ENCODE measurements at places on chromosomes 5 and 9.

- peak; percentile 82 for DNase-seq
Observed at GRCh38 chr5:140312067-140312790, 9.3 kb upstream of the PFDN1 start.

GRCh38 chr5:2223303-2223702 lies 340.6 kb upstream of the IRX4 start:
- DNase-seq, result no peak

DNA sequence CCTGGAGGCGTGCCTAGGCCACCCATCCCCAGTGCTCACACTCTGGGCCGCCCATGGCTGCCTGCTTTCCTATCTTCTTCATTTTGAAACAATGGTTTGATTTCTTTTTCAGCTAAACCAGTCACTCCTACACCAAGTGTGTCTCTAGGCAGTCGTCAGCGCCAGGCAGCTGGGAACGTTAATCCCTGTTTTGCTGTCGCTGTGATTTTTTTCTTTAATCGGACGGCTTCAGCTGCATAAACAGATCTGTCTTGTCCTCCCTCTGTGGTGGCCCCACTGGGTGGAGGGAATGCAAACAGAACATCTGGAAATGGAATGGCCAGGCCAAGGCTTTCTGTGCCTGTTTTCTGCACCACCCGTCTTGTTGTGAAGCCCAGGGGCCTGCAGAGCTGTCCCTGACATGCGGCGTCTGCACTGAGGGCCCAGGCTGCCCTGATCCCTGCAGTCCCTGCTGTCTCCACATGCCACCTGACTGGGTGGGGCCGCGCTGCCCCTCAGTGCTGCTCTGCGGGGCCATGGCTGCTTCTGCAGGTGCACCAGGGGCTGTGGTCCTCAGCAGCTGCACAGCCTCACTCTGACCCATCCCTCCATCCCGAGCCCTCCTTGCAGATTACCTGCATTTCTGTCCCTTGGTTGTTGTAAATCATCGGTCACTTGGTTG lies 51.5 kb downstream of the WNK2 start:
- DNase-seq, result no peak

DNA sequence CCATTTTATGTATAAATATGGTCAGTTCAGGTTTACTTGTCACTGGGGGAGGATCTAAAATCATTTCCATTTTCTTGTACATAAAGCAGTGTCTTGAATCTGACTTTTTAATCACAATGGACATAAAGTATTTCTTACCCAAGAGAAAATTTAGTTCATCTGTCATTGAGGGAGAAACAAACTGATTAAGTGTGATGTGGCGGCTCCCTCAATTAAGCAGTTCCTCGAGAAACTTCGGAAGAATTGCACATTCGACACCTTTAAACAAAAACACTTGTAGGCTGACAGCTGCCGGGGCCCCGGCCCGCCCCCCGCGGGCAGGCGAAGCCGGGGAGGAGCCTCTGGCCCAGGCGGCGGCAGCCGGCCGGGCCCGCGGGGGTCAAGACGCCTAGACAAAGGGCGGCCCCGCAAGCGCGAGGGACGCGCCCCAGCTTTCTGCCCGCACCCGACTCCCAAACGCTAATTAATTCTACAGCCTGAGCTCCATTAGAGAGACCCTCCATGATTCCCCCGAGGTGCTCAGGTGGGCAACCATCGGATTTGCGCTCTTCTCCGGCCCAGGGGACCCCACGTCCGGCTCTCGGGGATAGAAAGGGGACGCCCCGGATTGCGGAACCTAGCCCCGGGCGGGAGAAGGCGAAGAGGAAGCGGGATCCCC lies 750 bp downstream of the TRIM36 start:
- no peak for DNase-seq

GRCh38 chr9:81116340-81117137 lies 572.8 kb downstream of the TLE1 start:
- DNase-seq, result no peak

DNA sequence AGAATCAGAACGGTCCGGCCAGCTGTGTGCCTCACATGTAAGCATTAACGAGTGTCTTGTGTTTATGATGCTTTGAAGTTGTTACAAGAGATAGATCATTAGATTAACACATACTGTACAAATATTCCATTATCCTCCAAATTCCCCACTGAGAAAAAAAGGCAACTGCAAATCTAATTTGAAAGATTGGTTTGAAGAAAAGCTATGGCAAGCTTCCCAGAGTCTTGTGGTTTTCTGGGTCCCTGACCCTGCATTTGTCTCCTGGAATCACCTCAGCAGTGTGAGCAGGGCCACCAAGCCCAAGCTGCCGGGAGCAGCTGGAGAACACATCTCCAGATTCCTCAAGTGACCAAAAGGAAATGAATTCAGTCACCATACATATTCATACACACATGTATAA lies 36.9 kb upstream of the ADAMTS16 start:
- no peak for DNase-seq

DNA sequence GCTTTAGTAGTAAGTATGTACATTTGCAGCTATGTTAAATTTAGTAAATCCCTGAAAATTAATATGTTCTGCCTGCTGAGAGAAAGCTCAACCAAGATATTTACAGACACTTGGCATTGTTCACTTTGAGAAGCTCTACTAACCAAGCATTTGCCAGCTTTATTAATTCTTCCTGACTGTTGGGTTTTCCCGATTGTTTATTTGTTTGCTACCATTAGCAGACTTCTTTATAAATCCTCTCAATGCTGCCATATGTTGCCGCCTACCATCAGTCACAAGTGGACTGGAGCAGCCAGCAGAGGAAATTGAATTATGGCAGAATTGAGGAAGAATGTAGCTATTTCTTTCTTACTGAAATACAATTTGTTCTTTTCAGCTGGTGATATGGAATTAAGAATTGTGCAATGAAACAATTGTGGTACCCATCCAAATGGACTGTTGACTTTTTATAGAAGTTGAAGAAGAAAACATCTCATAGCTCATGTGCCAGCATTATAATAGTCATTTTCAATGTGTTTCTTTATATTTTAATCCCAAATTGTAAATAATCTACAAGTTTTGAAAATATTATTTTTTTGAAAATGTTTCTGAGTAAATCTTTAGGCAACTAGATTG lies 588.7 kb upstream of the CDH6 start:
- DNase-seq, result no peak

- no peak for DNase-seq
Observed at GRCh38 chr5:179487145-179487544, 63.2 kb upstream of the RUFY1 start.

- DNase-seq, result no peak
Observed at GRCh38 chr9:10921671-10922070, 308.9 kb upstream of the PTPRD start.

DNA sequence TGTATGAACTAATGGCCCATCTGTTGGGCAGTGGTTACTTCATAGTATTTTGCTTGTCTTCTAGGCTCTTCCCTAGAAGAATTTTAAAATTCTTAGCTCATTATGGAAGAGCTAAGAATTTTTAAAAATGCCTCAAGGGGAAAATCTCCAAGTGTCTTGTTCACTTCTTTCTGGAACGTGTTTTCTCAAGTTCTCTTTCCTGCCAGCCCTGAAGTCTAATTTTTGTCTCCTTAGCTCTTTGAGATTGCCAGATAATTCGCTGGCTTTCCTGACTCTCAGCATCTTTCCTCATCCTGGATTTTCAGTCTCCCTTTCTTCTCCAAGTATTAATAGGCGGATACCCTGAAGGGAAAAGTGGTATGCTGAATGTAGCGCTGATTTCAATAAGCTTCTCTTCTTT lies 395.4 kb downstream of the ARRDC3 start:
- no peak for DNase-seq

GRCh38 chr9:33506626-33507370 lies 17.3 kb upstream of the ANKRD18B start:
- no peak for DNase-seq

GRCh38 chr9:137319011-137319738 lies 17.1 kb upstream of the NRARP start:
- no peak for DNase-seq

- DNase-seq, result no peak
Observed at GRCh38 chr5:26205121-26205520, 833.3 kb downstream of the CDH9 start.

DNA sequence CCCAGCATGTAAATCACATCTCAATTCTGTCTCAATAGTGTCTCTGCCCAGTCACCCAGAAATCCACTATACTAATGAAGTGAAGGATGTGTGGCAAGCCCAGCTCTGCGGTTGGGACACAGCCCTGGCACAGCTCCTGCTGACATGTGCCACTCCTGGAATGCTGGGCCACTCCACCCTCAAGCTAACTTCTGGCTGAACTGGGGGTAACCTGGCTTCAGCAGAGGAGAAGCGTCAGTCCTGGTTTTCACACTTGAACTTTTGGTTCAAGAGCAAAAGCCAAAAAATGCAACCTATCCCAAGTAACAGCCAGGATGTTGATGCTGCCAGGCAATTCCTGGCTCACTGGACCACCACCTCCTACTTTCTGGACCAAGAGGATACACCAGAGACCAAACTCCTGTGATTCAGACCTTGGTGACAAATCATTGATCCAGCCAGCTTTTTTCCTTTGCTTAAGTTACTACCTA lies 86.4 kb downstream of the ARRDC3 start:
- peak; percentile 90 for DNase-seq

- no peak for DNase-seq
Observed at GRCh38 chr5:39099831-39100230, 25.6 kb upstream of the RICTOR start.
